ENCODE measurements at places on chromosomes 13 and 19.

DNA sequence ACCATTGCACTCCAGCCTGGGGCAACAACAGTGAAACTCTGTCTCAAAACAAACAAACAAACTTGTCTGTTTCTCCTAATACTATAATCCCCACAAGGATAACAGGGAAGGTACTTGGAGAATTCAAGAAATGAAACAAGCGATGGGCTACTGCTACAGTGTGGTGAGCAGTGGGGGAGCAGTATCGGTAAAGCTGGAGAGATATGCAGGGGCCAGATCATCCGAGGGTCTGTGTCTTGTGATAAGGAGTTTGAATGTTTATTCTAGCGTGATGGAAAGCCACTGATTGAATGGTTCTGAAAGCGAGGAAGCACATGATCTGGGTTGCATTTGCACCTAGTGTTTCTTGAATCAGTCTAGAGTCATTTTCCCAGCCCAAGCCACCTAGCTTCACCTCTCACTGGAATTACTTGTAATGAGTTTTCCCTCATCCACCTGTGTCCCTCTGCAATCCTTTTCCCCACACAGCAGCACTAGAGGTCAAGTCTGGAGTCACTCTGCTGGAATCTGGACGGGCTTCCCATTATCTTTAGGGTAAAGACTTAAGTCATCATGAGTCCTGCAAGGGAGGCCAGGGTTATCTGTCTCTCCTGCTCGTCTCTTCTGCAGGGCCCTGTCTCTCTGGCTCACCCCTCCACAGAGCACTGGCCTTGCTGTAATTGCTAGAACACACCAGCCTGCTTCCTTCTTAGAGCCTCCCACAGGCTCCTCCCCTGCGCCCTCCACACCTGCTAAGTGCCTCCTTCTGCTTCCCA, 162.3 kb downstream of the KLF5 start:
- no peak for DNase-seq

DNA sequence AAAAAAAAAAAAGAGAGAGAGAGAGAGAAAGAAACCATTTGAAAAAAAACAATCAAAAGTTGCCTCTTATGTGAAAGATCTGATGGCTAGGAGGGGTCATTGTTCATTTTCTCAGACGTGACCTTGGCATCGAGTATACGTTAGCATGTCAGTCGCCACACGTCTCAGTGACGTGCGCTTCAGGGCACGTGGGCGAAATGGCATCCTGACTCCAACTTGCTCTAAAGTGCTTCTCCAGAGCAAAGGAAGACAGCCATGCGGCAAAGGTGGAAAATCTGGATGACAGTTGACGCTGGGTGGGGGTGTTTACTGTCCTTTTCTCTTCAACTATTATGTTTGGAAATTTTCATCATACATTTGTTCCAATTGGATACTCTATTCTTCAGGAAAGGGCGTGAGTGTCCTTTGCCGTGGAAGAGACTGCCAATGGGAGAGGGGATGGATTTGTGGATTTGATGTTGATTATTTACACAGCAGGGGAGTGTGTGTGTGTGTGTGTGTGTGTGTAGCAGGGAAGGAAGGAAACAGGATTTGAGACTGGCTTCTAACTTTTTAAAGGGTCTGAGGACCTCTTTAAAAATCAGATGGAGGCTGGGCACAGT, 25.0 kb downstream of the KLF2 start:
- no peak for DNase-seq

- DNase-seq, result no peak
These were observed 589.8 kb downstream of the LMO7 start for GRCh38 chr13:76225815-76226489.

GRCh38 chr13:62997696-62998095, 1582.0 kb upstream of the PCDH20 start:
- no peak for DNase-seq

DNA sequence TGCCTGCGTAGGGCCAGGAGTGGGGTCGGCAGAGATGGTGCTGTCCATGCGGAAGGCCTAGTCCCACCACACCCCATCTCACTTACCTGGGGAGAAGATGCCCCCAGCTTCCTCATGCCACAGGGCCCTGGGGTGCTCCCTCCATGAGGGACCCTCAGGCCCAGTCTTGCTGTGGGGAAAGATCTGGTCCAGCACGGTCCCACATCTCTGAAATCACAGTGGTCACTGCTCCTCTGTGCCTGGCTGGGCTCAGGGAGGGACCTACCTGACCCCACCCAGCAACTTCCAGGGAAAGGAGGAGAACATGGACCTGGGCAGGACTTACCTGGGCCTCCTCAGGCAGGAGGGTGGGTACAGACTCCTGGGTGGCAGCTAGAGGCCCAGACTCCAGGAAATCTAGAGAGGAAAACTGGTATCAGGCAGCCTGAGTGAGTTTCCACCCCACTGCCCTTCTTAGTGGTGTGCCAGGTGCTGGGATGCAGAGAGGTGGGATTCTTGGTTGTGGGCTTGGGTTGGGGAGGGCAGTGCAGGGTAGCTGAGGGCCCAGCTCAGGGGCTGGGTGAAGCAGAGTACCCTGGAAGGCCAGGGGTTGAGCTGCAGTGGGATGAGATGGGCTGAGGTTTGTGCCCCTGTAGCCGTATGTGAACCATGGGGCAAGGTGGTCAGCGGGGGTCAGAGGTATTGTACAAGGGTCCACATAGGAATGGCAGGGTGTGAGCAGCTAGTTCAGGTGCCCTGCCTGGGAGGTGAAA, 3.8 kb downstream of the MZF1 start:
- DNase-seq, result no peak

GRCh38 chr13:113091891-113092775, 13.5 kb upstream of the F7 start:
- DNase-seq, result no peak

DNA sequence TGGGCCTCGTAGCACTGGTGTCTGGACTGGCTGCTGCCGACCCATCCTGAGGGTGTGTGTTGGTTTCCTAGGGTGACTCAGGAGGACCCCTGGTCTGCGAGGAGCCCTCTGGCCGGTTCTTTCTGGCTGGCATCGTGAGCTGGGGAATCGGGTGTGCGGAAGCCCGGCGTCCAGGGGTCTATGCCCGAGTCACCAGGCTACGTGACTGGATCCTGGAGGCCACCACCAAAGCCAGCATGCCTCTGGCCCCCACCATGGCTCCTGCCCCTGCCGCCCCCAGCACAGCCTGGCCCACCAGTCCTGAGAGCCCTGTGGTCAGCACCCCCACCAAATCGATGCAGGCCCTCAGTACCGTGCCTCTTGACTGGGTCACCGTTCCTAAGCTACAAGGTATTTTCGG, 13.8 kb downstream of the TIMM13 start:
- DNase-seq, result no peak

- DNase-seq, result no peak
These were observed 23.2 kb downstream of the PDX1 start for GRCh38 chr13:27942972-27943371.

DNA sequence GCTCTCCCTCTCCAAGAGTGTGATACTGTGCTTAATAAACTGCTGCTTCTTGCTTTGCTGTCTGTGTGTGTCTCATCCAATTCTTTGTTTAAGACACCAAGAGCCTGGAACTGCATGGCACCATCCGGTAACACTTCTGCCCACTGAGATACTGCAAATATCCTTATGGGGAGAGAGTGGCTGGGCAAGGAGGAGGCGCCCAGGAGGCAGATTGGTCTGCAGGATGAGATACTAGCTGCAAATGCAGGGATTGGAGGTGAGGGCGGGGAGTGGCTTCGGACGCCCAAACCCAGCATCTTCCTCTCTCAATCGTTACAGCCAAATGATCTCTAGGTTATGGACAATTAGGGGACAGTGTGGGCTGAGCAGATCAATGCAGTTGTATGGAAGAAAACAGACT, 1.7 kb upstream of the SIGLEC7 start:
- DNase-seq, result no peak

DNA sequence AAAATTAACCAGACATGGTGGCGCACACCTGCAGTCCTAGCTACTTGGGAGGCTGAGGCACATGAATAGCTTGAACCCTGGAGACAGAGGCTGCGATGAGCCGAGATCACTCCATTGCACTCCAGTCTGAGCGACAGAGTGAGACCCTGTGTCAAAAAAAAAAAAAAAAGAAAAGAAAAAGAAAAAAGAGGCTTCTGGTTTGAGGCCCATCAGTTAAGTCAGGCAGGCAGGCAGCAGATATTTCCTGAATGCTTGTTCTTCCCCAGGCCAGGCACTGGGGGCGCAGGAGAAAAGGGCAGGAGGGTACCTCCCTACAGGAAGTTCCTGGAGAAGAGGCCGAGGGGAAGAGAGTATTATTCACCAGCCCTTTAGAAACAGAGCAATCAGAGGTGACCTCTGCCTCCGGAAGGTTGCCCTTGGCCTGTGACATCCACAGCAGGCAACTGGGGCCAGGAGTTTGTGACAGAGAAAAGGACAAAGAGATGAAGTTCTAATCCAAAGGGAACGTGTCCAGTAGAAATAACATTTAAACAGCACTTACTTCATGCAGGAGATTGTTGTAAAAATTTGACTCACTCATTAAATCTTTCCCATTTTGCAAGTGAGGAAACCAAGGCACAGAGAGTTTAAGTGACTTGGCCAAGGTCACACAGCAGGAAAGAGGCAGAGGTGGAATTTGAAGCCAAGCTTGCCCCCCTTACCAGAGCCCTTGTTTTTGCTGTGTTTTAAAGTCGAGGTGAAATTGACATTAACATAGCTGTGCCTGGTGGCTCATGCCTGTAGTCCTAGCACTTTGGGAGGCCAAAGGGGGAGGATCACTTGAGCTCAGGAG, 4.3 kb upstream of the RLN3 start:
- DNase-seq, result peak; percentile 87

GRCh38 chr19:5683177-5683886, 2.5 kb downstream of the HSD11B1L start:
- no peak for DNase-seq

GRCh38 chr13:80157261-80157932, 183.5 kb downstream of the SPRY2 start:
- no peak for DNase-seq

GRCh38 chr19:29813642-29814041, 1.9 kb downstream of the CCNE1 start:
- DNase-seq, result no peak

- no peak for DNase-seq
These were observed 24.3 kb downstream of the ARHGEF7 start for GRCh38 chr13:111139452-111139851.

- DNase-seq, result peak; percentile 5
These were observed 74.2 kb downstream of the TRPM4 start for GRCh38 chr19:49231804-49232203.

DNA sequence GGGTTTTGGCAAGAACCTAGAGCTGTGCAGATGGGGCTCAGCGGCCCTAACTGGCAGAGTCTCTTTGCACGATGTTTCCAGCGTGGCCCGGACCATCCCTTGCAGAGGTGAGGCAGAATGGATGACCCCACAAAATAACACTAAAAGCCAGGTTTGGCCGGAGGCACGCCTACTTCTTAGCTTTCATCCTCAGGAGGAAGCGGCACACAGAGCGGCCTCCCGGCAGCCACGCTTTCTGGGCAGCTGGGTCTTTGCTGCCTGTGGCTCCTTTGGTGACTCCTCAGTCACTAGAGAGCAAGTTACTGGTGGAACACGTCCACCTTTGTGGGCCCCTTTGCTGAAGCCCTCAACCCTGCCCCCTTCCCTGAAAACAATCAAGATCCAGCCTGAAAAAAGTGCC, 25.2 kb downstream of the TEX29 start:
- DNase-seq, result no peak

DNA sequence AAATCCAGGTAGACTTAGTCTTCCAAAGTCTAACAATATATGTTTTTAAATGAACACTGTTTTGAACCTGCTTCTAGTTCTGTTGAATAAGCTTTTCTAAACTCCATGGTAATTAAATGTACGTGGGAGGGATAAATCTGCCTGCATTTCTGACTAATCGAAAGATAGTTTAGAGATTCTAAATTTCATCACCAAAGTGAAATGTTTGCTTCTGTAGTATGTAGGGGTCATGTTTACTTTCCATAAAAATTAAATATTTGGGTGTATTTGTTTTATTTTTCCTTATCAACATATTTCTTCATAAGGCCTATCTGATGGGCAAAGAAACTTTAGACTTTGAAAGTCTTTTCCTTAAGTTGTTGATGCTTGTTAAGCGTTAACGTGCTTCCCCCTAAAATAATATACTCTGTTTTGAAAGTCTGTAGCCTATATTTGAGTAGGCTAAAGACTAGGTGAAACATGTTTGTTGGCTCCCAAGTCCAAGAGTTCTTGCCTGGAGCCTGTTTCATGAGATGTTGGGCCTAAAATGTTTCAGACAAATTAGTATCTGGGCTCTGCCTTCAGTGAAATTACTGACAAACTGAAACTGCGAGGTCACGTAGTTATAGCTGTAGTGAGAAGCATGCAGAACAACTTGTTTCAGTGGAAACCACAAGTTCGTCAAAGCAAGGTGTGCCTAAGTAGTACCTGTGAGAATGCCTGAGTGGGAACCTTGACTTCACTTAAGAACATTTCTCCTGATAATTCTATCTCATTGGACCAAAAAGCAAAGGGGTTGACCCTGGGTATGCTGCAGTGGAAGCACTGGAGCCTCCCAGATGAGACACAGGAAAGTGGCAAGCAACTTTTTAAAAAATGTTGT, 126.2 kb downstream of the LMO7 start:
- DNase-seq, result no peak

DNA sequence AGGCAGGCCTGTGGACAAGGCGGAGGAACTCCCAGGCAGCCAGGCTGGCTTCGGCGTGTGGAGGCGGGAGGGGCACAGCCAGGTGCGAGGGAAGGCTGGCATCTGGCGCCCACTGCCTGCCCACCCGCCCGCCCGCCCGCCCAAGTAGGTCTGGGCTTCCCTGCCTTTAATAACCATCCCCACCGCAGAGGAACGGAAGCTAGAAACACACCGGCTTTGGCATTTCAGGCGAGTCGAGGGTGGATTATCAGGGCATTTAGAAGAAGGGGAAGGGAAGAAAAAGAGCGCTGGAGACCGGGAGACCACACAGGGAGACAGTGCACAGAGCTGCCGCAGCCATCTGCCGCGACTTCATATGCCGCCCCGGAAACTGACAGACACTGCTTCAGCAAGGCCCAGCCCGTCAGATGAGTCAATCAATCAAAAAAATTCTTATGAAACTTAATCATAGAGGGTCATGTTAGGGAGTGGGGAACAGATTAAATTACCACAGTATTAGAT, 199.7 kb downstream of the TSHZ3 start:
- DNase-seq, result no peak

DNA sequence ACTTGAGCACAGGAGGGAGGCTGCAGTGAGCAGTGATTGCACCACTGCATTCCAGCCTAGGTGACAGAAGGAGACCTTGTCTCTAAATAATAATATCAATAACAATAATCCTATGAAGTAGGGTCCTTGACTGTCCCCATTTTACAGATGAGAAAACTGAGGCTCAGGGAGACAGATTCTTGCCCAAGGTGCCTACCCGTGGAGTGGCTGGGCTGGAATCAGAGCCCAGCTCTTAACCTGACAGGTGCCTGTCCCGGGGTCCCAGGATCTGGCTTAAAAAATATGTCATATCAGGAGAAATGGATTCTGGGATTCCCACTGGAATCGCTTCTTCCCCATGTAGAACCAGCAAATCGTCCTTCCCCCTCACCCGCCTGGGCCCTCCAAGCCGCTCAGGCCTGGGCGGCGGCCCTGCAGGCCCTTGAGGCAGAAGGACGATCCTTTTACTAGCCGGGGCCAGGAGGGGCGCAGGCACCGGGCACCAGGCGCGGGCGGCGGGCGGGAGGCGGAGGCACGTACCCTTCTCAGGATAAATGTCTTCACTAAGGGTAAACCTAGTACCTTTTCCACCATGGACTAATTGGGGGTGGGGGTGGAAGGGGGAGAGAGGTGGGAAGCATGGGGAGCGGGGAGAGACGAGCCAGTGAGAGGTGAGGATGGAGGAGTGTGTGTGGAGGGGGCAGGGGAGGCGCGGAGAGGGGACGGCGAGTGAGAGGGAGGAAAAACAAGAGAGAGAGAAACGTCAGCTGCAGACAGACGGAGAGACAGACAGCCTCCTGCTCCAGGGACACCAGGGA, 60.6 kb downstream of the COLGALT1 start:
- DNase-seq, result peak; percentile 3
